DMS79 treated with DMSO at 0.1 percent for 48 hours (cell line): ENCODE measurements at places on chromosomes 3 and 15.
A peak's percentile ranks its signal among the peaks of the same experiment; 100 is the strongest.

DNA sequence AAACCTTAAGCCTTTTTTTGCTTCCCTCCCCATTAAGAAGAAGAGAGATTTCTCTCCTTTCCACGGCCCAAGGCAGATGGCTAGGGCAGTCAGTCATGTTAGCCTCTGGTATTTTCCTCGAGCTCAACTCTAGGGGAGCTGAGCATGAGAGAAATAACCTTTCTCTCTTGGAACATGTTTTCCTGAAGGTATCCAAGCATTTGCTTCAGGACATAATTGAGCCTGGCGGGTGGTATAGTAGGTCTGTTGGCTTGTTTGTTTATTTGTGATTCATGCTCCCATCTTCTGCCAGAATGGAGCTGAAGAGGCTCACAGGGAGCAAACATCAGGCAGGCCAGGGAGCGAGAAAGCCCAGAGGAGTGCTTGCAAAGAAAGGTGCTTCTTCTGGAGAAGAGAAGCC is 102.5 kb downstream of the MESD start:
- DNase-seq, result no peak

DNA sequence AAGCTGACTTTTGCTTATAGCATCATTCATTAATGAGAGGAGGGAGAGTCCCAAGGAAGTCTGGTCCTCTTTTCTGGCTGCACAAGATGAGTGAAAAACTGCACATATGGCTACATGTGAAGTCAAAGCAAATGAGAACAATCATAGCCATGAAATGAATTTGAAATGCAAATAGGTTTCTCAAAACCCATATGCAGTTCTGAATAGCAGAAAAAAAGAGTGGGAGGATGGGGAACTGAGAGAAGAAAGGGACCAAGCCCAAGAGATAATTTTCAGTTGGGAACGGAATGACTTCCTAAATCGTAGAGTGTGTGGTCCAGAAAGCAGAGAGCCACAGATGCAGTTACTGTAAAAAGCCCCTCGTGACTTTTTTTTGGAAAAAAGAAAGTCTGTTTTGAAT is 66.3 kb downstream of the GTPBP8 start:
- no peak for DNase-seq

- no peak for DNase-seq
Measured at GRCh38 chr15:37084602-37085001, 15.7 kb downstream of the MEIS2 start.

- no peak for DNase-seq
Measured at GRCh38 chr3:52451237-52452083, 2.4 kb downstream of the TNNC1 start.

- DNase-seq, result no peak
Measured at GRCh38 chr3:175301741-175302140, 442.6 kb downstream of the NAALADL2 start.

DNA sequence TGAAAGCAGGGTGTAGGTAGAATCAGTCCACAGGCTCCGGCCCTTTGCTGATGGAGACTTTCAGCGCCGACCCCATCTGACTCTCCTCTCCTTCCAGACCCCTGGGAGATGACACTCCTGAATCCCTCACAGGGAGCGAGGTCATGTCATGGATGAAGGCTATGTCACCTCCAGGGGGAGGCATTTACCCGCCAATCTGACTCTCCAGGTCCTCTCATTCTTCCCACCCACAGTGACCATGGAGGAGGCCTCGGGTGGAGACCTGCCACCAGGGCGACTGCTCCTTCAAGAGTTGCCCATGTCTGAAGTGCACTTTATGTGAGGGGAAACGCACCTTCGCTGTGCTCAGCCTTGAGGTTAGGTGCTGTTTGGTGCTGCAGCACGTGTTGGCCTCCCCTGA is 112.7 kb downstream of the KLF13 start:
- no peak for DNase-seq

DNA sequence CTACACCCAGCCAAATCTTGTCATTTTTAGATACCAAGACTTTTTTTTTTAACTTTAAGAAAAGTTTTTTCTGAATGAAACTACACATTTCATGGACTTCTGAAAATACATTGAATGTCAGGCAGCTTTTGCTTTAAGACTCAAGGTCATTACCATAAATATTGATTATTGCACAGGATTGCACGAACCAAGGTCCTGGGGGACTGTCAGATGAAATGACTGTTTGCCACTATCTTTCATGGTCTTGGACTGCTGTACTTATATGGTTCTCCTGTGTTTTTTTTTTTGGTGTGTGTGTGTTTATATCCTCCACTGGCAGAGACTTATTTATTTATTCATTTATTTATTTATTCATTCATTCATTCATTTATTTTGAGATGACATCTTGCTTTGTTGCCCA is 6.9 kb upstream of the MYO1E start:
- DNase-seq, result no peak

GRCh38 chr15:90512276-90512675 is 17.4 kb upstream of the CRTC3 start:
- DNase-seq, result no peak

DNA sequence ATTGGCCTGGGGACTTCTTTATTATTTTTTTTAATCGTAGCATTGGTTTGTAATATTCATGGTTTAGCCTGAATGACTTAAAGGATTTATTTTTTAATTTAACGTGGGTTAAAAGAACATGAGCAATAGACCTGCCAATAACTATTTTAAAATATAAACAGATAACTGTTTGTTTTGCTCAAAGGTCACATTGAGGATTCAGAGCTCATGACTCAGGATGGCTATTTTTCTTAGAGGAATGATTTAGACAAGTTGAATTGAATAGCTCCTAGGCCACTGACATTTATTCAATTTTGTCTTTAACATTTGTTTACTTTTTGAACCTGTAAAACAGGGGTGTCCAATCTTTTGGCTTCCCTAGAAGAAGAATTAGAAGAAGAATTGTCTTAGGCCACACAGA is 68.5 kb downstream of the ITPR1 start:
- no peak for DNase-seq

GRCh38 chr3:184538666-184539431 is 22.7 kb upstream of the EPHB3 start:
- no peak for DNase-seq

DNA sequence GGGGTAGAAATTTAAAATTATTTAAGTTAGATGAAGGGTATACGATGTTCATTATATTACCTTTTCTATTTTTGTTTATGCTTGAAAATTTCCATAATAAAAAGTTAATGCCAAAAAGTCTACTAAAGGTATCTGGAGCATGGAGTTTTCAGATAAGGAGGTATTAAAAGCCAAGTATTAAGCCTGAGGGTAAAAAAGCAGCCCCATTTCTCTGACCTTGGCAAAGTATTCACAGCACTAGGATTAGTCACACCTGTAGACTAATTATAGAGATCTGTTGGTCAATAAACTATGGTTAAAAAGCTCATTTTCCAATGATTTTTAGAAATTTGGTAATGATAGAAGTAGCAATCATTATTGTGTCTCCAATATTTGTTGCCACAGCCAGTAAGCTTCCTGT is 23.1 kb downstream of the XRN1 start:
- DNase-seq, result no peak

GRCh38 chr3:115638991-115639390 is 15.7 kb downstream of the GAP43 start:
- DNase-seq, result no peak

DNA sequence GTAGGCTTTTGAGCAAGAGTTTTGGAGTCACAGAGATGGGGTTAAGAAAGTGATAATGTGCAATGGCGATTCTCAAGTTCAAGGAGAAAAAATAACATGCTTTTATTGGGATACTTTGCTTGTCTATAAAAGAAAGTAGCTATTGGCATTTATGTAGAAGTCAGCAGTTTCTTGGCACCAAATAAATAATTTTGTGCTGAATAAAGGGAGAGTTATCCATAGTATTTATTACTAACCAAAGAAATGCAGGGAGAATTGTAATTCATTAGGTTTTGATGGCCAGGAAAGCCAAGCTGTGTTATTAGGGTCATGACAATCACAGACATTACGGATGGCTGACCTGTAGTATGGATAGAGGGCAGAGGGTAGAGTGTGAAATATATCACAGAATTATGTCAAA is 33.1 kb downstream of the BTD start:
- DNase-seq, result no peak

DNA sequence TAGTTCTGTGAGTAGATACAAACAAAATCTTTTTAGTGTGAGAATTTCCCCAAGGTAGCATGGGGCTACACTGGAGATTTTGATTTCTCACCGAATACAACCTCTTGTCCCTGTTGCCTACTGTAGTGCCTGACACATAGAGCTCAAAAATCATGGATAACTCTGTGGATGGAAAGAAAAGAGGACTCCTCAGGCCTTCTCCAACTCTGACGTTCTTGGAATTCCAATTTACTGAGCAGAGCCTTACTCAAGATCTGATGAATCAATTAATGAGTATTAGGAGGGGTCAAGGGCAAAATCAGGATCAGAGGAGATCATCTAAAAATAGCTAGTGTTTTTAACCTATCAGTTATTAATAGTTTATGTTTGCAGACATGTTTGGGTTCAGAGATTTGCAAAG is 46.7 kb upstream of the PYDC2 start:
- no peak for DNase-seq

- DNase-seq, result peak; percentile 46
Measured at GRCh38 chr15:40906991-40907802, 12.9 kb downstream of the VPS18 start.

DNA sequence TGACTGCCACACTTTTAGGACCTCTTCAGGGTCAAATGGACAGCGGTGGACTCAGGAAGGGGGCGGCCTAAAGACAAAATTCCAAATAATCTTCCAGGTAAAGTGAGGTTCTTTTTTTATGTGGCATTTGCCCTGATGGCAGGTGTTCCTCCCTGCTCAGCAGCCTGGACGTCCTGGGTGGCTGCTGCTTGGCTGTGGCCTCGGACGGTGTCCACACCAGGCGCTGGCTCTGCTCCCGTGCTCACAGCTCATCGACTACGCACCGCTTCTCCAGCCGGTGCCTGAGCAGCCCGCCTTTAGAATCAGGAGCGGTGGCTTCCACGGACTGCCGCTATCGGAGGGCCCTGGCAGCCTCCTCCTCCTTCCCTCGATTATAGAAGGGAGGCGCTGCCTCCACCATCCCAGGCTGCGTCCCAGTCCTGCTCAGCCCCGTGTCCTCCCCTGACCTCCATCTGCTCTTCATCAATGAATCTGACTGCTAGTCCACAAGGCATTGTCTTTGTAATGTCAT is 41.9 kb downstream of the PCSK6 start:
- no peak for DNase-seq

GRCh38 chr3:144407335-144407734 is 435.7 kb downstream of the DIPK2A start:
- DNase-seq, result no peak

DNA sequence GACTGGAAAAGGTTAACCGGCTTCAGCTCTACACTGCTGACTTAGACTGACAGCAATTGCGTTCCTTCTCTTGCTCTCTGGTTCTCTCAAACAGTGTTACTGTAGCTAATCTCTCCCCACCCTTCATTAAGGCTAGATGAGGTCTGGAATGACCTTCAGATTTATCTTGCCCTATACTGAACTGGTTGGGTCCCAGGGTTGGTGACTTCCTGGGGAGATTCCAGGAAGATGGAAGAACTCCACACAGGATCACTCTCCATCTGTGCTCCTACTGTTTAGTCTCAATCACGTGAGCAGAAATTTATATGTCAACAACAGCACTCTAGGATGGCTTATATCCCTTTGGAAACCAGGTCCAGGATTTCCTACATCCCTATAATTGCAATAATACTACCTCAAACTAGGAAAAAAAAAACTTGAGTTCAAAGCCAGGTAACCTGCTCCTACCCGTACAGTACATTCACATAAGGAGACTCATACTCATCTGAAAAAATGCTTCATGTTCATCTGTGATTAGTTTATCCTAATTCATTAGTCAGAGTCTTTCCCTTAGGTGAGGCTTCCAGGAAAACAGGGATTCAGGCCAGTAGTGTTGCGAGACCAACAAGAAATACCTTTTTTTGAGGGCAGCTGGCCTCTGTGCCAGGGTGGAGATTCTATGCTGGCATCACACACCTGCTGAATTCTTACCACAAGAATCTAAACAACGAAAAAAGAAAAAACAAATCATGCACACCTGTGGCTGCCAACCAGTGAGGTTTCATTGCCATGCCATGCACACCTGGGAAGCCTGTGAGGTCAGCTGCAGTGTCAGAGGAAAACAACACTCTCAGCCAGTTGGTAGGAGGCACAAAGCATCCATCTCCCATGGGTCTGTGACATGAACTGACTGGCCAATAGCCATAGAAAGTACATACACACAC is 297.3 kb downstream of the MECOM start:
- no peak for DNase-seq

GRCh38 chr15:47376190-47376589 is 341.1 kb upstream of the SEMA6D start:
- DNase-seq, result no peak

- no peak for DNase-seq
Measured at GRCh38 chr3:37864904-37865303, 3.2 kb downstream of the CTDSPL start.

- DNase-seq, result peak; percentile 68
Measured at GRCh38 chr3:126678693-126679317, 23.9 kb upstream of the TXNRD3 start.

DNA sequence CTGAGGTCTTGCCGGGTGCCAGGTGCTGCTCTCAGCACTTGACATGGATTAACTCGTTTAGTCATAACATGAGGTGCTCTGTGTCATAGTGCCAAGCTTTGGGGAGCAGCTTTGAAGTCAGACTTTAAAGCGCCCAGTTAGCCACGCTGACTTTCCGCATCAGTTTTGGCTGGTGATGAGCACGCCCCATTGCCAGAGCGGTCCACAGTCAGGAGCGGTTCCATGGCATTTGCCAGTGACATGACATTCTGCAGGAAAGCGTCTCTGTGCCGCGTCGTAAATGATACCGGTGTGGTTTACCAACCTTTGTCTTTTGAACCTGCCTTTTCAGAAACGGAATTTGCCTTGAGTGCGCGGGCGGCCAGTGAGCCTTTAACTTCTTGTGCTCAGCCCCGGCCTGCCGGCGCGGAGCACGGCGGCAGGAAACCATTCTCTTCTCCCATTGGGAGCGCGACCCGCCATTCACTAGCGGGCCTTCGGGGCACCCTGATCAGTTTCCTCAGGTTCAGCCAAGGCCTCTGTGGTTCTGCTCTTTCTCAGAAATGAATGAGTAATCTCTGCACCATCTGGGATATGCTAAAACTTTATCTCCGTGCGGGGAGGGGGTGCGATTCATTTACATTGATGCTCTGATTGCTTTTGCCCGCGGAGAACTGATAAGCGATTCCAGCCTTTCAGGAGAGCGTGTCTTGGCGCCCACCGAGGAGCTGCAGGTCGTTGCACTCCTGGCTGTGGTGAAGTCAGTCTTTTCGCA is 1.7 kb upstream of the SLC2A2 start:
- peak; percentile 72 for DNase-seq

GRCh38 chr15:28977377-28978010 is 91.7 kb downstream of the APBA2 start:
- no peak for DNase-seq

DNA sequence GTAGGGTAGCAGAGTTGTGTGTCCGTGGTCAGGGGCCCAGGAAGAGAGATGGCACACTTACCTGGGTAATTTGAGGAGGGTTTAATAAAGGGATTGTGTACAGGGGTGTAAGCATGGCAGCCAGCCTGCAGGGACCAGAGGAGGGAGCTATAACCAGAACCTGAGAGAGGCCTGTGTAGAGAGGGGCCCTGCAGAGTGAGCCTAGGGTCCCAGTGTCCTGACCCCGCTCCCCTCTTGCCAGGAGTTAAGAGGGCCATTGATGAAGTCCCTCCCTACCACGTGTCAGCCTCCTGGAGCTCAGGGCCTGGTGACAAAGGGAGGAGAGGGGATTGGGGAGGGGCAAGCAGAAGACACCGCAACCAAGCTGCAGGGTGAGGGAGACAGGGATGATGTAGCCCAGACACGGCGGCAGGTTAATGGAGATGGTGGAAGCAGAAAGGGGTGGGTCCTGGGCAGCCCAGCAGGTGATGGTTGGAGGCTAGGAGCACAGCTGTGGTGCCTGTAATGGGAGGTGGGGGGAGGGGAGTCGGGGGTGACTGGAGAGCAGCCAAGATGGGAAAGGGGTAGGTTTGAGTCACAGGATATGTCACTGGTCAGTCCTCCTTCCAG is 165.4 kb upstream of the TOPAZ1 start:
- DNase-seq, result no peak
